ENCODE measurements at places on chromosomes 3 and 15.

- DNase-seq, result no peak
Measured at GRCh38 chr3:16536344-16536663, 22.8 kb upstream of the RFTN1 start.

DNA sequence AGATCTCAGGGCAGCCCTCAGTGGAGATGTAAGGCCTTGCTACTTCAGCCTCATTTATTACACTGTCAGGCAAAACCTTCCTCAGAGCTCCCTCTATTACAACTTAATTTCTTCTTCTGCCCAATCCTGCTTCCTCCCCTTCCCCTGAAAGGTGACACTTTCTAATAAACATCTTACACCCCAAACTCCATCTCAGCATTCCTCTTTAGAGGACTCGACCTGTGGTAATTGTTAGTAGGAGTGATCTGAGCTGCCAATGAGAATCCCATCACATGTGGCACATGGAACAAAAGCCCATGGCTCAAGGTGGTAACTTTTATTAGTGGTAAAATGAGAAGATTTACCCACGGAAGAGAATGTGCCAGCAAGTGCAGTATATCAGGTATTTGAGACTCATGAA lies 29.8 kb downstream of the DTWD1 start:
- no peak for DNase-seq

DNA sequence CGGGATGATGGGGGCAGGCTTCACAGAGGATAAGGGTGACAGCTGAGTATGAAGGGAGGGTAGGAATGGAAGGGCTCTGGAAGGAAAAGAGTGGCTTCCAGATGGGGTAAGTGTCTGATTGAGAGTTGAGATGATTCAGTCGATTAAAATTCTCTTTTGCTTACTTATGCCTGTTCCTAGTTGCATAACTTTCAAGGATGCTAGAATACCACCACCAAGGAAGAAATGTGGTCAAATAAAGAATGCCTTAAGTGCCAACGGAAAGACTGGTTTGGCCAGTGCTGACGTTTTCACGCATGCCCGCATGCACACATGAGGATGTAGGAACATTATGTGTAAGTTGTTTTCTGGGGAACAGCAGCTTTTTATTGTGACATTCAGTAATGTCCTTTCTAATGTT lies 263.4 kb upstream of the WNT5A start:
- DNase-seq, result peak; percentile 94

GRCh38 chr3:58421004-58421403 lies 12.6 kb downstream of the PDHB start:
- DNase-seq, result no peak

DNA sequence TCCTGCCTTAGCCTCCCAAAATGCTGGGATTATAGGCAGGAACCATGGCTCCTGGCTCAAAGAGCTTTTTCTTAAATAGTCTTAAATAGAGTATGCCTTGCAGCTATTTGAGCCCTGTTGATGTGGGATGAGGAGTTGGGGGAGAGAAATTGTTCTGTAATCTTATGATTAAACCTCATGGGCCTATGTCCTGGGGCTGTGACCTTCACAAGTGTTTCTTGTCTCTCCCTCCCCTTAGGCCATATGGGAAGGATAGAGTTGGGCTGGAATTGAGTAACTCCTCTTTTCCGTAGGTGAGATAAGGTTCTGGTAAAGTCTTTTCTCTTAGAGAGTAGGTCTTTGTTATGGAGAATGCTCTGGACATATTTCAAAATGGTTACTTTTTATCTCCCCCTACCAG lies 114.3 kb downstream of the ARNT2 start:
- DNase-seq, result no peak

DNA sequence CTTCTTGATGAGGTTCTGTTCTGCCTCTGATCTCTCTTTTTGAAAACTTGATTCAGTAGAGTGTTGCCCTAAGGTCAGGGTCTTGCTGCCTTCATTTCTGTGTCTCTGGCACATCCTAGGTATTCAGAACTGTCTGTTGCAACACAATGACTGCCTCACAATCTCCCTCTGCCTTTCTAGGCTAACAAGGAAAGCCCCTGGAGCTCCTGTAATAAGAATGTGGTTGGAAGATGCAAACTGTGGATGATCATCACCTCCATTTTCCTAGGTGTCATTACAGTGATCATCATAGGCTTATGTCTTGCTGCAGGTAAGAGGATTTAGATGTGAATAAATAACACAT lies 7.0 kb downstream of the C3orf52 start:
- DNase-seq, result no peak

GRCh38 chr3:25536521-25537391 lies 108.7 kb downstream of the RARB start:
- DNase-seq, result peak; percentile 58

GRCh38 chr15:90083954-90084607 lies 18.2 kb downstream of the IDH2 start:
- DNase-seq, result no peak

Measured in fibroblast of skin of right quadriceps (primary cell).